ENCODE measurements at places on chromosomes 1 and 21. TPM values are rescaled to one million over a fixed set of nuclear protein-coding genes. Genes with fewer than 3 reads are reported as not detected.

DNA sequence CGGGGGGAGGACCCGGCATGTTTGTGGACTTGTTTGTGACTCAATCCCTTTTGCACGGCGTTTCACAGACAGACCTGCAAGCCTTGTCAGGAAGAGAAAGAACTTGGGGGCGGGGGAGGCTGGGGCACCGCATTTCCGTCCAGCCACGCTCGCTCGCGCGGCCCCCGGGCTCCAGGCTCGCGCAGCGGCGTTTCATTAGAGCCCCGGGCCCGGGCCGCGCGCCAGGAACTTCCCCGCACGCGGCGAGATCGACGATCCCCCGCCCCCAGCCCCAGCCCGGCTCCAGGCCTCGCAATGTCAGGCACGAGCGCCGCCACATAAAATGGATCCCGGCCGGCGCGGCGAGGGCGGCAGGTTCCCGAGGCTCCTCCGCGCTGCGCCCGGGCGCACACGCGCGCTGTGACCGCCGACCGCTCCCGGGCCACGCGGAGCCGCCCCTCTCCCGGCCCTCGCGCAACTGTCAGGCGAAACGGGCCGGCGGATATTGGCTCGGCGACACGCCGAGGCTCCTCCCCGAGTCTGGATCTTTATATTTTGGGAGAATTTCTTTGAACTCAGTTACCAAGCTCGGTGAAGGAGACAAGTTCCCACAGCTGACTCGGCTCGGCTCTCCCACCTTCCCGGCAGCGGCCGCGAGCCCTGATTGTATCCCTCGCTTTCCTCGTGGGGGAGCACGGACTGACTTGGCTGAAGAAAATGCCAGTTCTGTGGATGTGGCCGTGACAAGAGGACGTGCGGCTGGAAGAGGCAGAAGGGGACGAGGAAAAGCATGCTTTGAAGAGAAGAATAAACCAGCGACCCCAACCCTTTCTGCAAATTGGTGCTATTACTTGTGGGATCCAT, at the start of gene KIF26B:
Gene KIF26B, plus strand, starts transcription at position 557 of the 843 bp plus-strand sequence. CDS start 440 bp downstream, outside the sequence.
- H3K4me1 ChIP-seq: peaks cover 15% of the 10 kb centered on the region
- H3K27ac ChIP-seq: peak within 1 kb of the TSS; percentile 48
- peaks cover 78% of the 10 kb centered on the region for H3K27me3 ChIP-seq
- H3K36me3 ChIP-seq: no peaks in the 10 kb centered on the region
- DNase-seq: peak; percentile 45
- H3K4me3 ChIP-seq: peak within 1 kb of the TSS; percentile 76

The CD101 gene
- 0.12 TPM for total RNA-seq

GRCh38 chr1:202586871-202587270, 123.4 kb downstream of the SYT2 start:
- no peak overlapping the region for H3K4me3 ChIP-seq
- no peaks in the 10 kb centered on the region for H3K4me1 ChIP-seq
- no peak for DNase-seq
- H3K27me3 ChIP-seq: no peaks in the 10 kb centered on the region
- no peaks in the 10 kb centered on the region for H3K36me3 ChIP-seq
- H3K27ac ChIP-seq: no peak overlapping the region

DNA sequence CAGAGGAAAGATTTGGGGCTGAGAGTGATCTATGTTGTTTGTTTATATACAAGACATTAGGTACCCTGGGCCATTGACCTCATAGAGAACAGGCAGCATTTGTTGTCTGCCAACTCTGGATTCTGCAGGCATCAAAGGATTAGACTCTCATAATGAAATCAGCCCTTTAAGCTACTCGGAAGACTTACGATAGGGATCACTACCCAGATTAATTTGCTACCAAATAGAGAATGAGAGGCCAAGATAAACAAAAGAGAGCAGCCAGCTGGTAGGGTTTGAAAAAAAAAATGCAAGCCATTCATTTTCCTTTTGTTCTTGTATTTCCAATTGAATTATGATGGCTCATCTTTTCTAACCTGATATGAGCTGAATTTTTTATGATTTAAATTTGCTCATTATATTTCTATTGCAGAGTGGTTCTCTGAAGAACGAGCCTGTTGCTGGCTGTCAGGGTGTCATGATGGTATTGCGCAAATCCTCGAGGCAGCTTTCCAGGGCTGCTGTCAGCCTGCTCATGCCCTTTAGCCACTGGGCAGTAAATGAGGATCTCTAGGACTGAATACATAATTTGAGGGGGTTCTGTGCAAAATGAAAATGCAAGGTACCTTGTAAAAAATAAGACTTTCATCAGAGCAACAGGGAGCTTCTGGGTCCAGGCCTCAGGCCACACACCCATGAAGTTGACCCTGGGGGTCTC, 116.4 kb upstream of the KCNJ15 start:
- H3K27me3 ChIP-seq: peaks cover 25% of the 10 kb centered on the region
- peak overlapping the region; percentile 22 for H3K27ac ChIP-seq

The KIFAP3 gene
- 14.9 TPM for total RNA-seq

The NHLH1 gene
- total RNA-seq: 0.52 TPM

DNA sequence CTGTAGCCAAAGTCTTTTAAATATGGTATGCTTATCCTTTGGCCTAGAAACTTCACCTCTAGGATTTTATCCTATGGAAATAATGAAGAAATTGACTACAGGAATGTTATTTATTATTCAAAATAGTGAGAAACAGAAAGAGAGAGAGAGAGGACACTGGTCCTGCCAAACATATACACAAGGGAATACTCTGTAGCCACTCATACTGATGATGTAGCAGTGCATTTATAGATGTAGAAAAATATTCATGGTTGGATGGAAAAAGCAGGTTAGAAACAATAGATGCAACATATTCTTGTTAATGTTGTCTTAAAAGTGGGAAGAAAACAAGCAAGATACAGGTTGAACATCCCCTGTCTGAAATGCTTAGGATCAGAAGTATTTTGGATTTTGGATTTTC, 22.2 kb upstream of the EPHB2 start:
- no peak for DNase-seq
- H3K4me3 ChIP-seq: no peak overlapping the region
- no peaks in the 10 kb centered on the region for H3K4me1 ChIP-seq
- peaks cover 8% of the 10 kb centered on the region for H3K27me3 ChIP-seq

- peak within 1 kb of the TSS; percentile 97 for H3K4me3 ChIP-seq
- no peaks in the 10 kb centered on the region for H3K27me3 ChIP-seq
- H3K4me1 ChIP-seq: peaks cover 61% of the 10 kb centered on the region
- H3K27ac ChIP-seq: peak within 1 kb of the TSS; percentile 92
- peaks cover 40% of the 10 kb centered on the region for H3K36me3 ChIP-seq
- DNase-seq: peak; percentile 85
These were observed at the start of gene LCK for GRCh38 chr1:32250893-32251716. TSS of gene LCK (plus strand) at chr1:32251265. CDS start at chr1:32274330, 23,065 bp downstream.

The TAGLN2 gene
- 463 TPM for total RNA-seq

The USF1 gene
- 57.0 TPM for total RNA-seq

DNA sequence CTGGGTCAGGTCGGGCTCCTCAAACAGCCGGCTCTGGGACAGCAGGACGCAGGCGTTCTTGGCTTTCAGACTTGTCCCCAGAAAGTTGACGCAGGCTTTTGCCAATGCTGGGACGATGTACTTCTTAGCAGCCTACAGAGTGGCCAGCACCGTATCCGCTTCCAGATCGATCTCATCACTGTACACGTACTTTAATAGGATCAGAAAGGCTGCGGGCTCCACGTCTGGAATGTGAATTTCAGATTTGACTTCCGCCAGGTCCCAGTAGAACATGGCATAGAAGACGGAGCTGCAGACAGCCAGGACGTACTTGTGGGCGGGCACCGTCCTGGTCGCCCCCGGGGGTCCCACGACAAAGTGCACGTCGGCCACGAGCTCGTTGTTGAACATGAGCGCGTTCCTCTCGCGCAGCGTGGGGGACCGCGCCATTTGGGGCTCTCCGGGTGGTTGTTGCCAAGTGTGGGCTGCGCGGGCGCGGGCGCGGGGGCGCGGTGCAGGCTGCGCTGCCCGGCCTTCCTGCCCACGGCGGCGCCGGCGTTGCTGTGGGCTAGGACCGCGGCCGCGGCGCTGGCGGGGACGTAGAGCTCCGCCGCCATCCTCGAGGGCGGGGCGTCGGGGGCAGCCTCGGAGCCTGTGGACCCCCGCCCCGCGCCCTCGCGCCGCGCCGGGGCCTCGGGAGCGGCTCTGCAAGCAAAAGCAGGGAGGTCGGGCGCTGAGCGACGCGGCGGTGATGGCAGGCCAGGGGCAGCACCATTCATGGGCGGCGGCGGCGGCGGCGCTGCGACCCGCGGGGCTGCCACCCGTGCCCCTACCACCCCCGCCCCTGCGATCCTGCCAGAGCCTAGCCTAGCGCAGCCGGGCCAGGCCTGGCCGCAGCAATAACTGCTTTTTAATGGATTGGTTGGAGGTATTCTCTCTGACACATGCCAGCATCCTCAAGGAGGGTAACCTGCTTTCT, 10.6 kb downstream of the CNR2 start:
- peaks cover 40% of the 10 kb centered on the region for H3K27me3 ChIP-seq
- no peaks in the 10 kb centered on the region for H3K36me3 ChIP-seq
- no peak for DNase-seq

Measured in activated naive CD8-positive, alpha-beta T cell treated with anti-CD3 and anti-CD28 coated beads for 36 hours (primary cell).